Memory B cell (primary cell): ENCODE measurements at places on chromosomes 16 and 17.

GRCh38 chr17:1471911-1472821 lies 16.1 kb upstream of the CRK start:
- DNase-seq: no peak

DNA sequence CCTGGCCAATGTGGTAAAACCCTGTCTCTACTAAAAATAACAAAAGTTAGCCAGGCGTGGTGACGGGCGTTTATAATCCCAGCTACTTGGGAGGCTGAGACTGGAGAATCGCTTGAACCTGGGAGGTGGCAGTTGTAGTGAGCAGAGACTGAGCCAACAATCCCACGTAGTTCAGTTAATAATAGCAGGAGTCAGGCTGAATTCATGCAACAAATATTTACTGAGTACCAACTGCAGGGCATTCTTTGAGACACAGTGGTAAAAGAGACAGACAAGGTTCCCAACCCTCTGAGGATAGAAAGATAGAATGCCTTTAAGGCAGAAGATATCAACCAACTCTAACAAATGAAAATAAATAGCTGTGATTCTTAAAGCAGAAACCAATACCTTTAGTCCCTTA lies 39.1 kb downstream of the SPOP start:
- no peak for DNase-seq

- DNase-seq: no peak
Observed at GRCh38 chr16:23505180-23505665, 5.1 kb downstream of the GGA2 start.

GRCh38 chr16:71722801-71723536 lies 1.5 kb downstream of the PHLPP2 start:
- peak; percentile 33 for DNase-seq

DNA sequence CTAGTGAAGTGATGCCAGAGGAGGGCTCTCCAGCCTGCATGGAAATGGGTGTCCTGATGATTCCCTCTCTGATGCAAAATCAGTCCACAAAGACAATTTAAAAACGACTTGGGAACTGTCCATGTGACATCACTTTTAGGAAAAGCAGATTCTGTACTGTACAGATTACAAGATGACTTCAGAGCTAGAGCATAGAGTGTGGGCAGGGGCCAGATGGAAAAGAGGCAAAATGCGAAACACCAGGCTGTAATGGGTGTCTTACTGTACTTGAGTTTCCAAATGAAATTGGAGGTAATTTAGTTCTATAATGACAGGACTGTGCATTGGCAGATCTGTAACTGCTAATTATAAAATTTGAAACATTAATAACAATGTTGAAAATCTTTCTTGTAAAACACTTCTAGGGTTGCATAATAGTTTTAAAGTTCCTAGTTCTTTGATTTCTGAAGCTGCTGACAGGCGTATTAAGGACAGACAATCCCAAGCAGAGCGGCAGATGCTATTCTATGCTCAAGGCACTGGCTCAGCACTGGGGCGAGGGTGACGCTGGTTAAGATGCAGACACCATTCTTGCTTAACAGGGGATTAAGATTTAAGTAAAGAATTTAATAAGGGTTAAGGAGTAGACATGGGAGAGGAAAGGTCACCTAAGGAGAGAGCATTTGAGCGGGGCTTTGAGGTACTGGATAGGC lies 29.6 kb downstream of the OGFOD1 start:
- no peak for DNase-seq

GRCh38 chr17:57685499-57686132 lies 59.5 kb downstream of the CCDC182 start:
- DNase-seq: no peak

GRCh38 chr16:19578378-19578971 lies 23.0 kb downstream of the VPS35L start:
- DNase-seq: no peak

- DNase-seq: no peak
Observed at GRCh38 chr17:17109256-17109655, 67.0 kb downstream of the MPRIP start.

GRCh38 chr16:83586036-83586435 lies 221.7 kb upstream of the HSBP1 start:
- no peak for DNase-seq
